ENCODE measurements at places on chromosomes 2 and 18.

GRCh38 chr2:134306521-134306920 is 52.6 kb downstream of the MGAT5 start:
- no peak for DNase-seq

GRCh38 chr2:66507673-66508201 is 72.8 kb downstream of the MEIS1 start:
- peak; percentile 27 for DNase-seq

GRCh38 chr2:121721926-121722325 is 14.7 kb downstream of the NIFK start:
- no peak for DNase-seq

DNA sequence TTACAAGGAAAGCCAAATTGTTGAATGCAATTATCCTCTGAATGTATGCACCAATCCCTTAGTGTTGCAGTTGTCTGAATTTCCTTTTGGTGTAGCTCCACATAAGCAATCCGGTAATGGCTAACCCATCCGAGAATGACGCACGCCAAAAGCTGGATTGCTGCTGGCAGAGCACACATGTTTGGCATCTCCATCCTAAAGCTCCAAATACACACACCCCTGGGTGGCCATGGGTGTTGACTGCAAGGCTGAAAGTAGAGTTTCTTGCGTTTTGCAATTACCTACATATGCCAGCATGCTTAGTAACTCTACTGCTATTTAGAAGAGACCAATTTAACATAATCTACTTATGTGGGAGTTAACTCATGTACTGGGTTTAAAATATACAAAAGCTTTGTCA is 53.1 kb downstream of the KCTD1 start:
- no peak for DNase-seq

DNA sequence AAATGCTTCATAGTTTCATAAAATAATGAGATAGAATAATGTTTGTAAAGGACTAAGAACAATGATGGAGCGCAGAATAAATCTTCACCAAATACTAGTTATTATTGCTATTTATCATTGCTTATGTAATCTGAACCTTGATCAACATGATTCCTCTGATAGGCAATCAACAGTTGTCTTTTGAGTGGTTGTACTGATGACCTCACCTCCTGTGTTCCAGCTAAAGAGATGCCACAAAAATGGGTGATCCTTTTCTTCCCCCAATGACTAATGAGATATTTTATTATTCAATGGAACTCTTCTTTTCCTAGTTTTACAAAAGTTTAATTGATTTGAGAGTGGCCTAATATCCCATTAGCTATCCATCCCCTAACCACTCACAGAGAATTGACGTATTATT is 784.0 kb upstream of the FSHR start:
- no peak for DNase-seq

GRCh38 chr2:216501854-216502253 is 3.2 kb downstream of the RPL37A start:
- DNase-seq: no peak

GRCh38 chr18:79572093-79572780 is 107.4 kb upstream of the CTDP1 start:
- peak; percentile 7 for DNase-seq

DNA sequence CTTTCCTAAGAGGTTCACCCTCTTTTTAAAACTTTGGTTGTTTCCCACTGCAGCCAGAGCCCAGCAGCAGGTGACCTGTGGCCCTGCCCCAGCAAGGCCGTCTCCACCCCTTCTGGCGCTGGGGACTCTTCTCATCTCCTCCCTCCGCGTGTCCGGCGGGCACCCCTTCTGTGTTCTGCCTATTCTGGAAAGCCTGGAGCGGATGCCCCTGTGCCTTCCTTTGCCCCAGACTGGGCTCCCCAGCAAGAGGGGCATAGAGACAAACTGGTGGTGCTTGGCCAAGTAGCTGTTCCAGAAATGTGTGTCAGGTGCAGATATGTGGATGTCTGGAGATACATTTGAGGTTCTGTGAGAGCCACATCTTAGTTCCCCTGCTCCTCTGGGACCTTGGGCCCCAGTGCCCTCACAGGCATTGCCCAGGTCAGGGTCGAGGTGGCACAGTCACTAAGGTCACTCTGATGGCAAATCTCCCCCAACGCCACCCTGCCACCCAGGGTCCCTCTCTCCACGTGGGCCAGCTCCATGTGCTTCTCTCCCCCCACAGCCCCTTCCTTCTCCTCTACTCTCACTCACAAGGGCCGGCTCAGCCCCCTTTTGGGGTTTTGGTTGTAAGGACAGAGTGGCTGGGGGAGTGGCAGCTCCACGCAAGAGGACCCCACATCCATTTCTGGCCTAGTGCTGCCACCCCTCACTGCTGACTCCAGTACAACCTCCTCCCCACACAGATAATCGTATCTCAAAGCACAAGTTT is 35.5 kb upstream of the TAF1B start:
- no peak for DNase-seq

DNA sequence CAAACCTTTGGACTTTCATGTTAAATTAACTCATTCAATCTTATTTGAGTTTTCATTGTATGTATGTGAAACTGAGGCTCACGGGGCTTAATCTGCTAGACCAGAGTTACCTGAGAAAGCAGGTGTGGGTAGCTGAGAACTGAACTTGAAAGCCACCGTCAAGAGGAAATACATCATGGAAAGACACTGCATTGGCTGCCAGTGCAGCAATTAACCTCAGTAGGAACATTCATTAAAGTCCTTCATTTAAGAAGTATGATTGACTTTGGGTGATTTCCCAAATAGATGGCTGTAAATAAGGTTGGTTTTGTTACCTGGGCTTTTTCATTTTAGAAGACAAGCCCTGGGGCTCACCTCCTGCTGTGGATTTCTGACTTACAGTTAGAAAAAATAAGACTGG is 36.5 kb upstream of the MGAT5 start:
- DNase-seq: no peak

DNA sequence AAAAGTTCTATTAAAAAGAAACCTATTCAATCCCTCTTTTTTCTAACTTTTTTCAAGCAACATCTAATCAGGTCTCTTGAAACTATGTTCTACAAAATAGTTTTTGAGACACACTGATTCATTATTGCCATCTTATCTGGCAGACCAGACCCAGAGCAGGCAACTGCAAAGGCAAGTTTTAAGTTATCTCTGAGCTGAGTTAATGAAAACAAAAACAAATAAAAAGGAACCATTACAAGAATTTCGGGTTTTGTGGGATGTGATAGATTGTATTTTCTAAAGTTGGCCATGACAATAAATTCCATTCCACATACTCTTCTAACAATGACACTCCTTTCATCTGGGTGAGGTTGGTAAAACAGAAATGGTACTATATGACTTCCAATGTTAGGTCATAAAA is 15.2 kb upstream of the TWSG1 start:
- no peak for DNase-seq

DNA sequence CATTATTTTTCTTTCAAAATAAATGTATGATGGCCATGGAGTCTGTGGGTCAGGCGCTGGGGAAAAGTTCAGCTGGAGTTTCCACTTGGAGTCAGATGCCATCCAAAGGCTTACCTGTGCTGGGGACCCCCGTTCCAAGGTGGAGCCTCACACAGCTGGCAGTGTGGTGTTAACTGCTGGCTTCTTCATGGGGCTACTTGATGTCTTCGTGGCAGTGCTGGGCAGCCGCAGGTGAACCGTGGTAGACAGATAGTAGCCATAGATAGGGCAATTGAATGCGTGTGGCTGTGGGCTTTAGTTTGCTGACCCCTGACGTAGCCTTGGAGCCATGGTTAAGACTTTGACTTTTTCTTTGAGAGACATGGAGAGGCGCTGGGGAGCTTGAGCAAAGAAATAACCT is 83.1 kb downstream of the HS6ST1 start:
- DNase-seq: no peak

- no peak for DNase-seq
Observed at GRCh38 chr2:240576436-240577205, 8.3 kb downstream of the RNPEPL1 start.
